HFF-Myc (cell line): ENCODE measurements at places on chromosomes 4 and X.

DNA sequence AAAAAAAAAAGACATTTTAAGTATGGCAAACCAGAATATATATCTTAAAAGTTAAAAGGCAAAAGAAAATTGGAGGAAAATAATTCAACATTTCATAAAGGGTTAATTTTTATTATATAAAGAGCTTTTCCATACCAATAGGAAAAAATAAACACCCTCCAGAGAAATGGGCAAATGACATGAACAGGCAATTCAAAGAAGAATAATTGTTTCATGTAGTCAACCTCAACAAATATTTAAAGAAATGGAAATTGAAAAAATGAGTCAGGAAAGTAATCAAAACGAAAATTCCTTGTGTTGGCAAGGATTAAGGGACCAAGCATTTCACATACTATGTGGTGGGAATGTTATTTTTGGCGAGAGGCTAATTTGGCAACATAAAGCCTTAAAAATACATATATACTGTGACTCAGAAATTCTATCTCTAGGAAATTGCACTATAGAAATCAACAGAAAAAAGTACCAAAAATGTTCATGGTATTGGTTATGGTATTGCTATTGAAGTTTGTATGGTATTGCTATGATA lies 87.6 kb downstream of the HAUS3 start:
- DNase-seq = no peak

GRCh38 chr4:140254651-140255299 lies 100.8 kb upstream of the MAML3 start:
- no peak for DNase-seq

GRCh38 chrX:123859409-123859845 lies 426 bp upstream of the XIAP start:
- no peak for DNase-seq

- no peak for DNase-seq
Measured at GRCh38 chr4:3659131-3659530, 107.1 kb upstream of the ADRA2C start.

- no peak for DNase-seq
Measured at GRCh38 chrX:49312176-49312575, 8.7 kb downstream of the GAGE10 start.

DNA sequence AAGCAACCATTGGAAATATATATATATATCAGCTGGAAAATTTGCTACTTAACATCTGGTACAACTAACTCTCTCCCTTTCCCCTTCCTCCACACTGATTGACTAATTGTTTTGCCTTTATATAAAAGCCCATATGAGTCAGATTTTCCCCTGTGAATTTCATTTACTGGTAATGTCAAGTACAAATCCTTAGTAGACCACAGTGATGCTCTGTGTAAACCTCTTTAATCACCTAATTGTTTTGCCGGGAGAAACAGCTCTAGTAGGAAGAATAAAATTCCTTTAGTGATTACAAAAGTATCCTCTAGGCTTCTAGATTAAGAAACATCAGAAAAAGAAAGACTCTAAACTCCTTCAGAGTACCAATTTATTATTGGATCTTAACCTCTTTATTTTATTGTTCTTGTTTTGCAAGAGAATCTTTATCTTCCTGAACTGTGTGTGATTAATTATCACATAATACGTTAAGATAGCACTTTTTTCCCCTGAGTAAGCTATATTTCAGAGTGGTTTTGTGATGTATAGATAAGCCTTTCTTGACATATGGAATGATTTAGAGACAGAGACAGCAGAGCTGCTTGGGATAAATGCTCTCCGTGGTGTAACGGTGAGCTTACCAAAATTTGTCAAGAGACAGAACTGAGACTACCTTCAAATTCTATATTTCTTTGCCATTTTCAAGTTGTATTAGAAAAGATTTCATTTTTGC lies 1606.4 kb upstream of the TENM3 start:
- no peak for DNase-seq

- DNase-seq = no peak
Measured at GRCh38 chrX:69216911-69217310, 51.7 kb upstream of the PJA1 start.

DNA sequence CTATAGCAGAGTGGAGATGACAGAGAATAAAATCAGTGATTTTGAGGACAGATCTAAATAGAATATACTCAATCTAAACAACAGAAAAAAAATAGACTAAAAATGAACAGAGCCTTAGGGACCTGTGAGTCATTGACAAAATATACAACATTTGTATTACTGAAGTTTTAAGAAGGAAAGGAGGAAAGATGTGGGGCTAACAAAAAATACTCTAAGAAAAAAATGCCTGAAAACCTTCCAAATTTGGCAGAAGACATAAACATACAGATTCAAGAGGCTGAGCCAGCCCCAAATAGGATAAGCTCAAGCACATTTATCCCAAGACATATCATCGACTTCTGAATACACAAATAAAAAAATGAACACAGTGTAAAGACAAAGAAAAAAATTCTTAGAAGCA lies 123.6 kb upstream of the INTU start:
- no peak for DNase-seq

GRCh38 chr4:24624381-24624780 lies 40.0 kb upstream of the DHX15 start:
- DNase-seq = no peak

DNA sequence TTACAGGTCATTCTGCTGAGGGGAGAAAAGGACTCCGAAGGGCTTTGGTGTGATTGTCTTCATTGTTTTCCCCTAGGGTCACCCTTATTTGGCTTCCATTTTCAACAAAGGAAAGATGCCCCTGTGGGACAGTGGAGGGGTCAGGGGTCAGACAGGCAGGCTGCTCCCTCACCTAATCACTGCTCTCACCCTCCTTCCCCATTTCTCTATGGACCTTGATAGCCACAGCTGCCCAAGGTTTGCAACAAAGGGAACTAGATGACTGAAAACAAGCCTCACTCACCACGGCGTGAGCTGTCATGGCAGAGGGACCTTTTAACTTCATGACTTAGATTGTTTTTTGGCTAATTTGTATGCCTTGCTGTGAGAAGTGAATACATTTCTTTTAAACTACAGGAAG lies 40.7 kb downstream of the C4orf51 start:
- no peak for DNase-seq

- DNase-seq = no peak
Measured at GRCh38 chr4:117768610-117769009, 265.7 kb upstream of the NDST3 start.

DNA sequence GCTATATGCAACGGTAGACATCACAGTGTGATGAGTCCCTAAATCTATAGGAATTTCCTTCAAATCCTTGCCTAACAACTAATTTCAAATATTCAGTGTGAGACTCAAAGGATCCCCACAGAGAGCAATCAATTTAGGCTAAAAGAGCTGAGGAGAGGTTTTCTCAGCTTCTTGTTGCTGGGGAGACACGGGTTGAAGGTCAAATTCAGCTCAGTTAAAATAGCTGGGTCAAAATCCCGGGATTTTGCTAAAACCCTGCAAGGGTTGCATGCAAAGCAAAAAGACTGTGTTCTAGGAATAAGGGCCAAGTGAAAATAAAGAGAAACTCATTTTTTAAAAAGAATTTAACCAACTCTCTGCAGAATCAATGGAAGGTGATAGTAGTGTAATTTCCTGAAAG lies 1073.4 kb downstream of the NLGN4X start:
- no peak for DNase-seq

DNA sequence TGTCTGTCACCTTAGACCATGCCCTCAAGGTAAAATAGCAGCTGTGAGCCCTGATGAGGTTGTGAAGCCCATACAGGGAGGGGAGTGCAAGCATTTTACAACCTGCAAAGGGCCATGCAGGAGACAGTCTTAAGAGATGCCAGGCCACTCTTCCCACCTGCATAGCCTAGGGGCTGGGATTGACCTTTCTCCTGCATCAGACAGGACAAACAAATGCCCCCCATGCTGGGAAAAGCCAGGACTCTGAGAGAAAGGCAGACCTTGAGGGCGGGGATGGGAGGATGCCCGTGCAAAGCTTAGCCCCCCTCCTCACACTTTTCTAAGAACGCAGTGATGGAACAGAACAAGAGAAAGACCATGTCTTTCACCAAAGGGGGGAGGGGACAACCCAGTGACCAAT lies 137.9 kb upstream of the MAMLD1 start:
- no peak for DNase-seq

GRCh38 chr4:169582203-169582602 lies 30.2 kb downstream of the NEK1 start:
- no peak for DNase-seq

- DNase-seq = no peak
Measured at GRCh38 chr4:173360587-173361221, 10.1 kb upstream of the SAP30 start.
